Naive thymus-derived CD4-positive, alpha-beta T cell (primary cell): ENCODE measurements at places on chromosomes 7 and 10.
A peak's percentile ranks its signal among the peaks of the same experiment; 100 is the strongest.

- no peak for DNase-seq
These were observed 129.2 kb upstream of the FEZF1 start for GRCh38 chr7:122433765-122434164.

- DNase-seq: no peak
These were observed 118.4 kb upstream of the INSYN2A start for GRCh38 chr10:127314797-127315196.

DNA sequence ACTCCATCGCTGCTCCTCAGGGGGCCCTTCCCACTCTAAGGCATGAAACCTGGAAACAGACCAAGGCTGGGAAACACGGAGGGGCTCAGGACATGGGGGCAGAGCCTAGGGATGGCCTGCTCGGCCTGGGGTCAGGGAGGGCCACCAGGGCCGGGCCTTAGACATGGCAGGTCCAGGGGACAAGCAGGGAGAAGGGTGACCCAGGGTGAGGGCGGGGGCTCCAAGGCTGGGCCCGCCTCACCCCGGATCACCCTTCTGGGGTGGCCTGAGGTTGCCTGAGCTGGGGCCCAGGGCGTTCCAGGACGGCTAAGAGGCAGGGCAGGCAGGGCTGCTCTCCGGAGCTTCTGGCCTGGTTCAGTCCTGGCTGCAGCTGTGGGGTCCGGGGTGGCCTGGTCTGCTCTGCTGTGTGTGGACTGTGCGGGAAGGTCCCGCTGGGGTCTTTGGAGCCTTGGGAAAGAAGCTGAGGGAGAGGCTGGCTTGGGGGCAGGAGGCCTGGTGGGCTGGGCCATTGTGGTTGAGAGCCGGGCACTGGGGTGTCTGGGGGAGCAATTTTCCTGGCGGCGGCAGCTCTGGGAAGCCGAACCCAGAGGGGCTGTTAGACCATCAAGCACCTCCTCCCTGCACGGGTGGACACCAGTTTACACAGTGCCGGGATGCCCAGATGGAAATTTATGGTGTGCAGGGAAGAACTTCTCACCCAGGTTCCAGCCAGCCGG is 52.2 kb downstream of the UNCX start:
- DNase-seq: no peak

GRCh38 chr10:33878238-33878786 is 543.8 kb upstream of the NRP1 start:
- no peak for DNase-seq

DNA sequence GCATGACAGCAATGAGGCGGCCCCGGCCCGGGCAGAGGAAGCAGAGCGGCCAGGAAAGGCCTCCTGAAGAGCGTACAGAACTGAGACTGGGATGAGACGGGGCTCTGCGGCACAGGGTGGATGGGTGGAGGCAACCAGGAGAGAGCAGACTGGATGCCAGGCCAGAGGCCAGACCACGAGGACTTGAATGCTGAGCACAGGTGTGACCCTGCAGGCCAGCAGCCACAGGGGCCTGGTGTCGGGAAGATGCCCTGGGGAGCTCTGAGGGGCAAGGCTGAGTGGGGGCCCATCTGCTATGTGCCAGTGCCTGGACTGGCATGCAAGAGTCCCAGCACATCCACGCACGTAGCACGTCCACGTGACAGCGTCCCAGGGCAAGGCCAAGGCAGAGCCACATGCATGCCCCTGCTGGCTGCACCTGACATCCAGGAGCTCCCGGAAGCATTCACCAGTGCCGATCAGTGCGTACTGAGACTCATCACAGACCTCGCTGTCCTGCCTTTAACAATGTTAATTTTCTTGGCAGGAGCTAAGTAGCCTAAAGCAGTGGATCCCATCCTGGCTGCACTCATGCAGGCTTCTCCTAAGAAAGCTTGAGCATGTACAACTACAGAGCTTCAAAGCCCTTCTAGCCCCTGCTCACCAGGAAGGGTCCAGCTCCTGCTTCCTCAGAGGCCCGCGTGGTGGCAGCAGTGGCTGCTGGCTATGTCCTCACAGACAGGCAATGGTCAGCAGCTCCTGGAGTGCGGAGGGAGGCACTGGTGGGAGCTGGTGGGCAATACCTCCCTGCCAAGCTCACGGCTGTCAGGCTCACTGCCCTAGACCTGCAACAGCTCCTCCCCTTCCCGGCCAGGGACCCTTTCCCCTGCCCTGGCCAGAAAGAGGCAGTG is 18.0 kb downstream of the GRID1 start:
- DNase-seq: no peak

DNA sequence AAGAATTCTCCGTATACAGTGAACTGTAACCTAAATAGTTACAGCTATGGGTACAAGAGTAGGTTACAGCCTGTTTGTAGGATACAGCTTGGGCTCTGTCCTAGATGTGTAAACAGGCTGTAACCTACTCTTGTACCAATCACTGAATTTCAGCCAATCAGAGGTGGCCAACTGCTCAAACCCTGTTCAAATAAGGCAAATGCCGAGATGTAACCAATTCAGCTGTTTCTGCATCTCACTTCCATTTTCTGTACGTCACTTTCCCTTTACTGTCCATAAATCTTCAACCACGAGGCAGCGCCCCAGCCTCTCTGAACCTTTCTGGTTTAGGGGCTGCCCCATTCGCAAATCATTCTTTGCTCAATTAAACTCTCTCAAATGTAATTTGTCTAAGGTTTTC is 8.3 kb upstream of the MMP21 start:
- no peak for DNase-seq

DNA sequence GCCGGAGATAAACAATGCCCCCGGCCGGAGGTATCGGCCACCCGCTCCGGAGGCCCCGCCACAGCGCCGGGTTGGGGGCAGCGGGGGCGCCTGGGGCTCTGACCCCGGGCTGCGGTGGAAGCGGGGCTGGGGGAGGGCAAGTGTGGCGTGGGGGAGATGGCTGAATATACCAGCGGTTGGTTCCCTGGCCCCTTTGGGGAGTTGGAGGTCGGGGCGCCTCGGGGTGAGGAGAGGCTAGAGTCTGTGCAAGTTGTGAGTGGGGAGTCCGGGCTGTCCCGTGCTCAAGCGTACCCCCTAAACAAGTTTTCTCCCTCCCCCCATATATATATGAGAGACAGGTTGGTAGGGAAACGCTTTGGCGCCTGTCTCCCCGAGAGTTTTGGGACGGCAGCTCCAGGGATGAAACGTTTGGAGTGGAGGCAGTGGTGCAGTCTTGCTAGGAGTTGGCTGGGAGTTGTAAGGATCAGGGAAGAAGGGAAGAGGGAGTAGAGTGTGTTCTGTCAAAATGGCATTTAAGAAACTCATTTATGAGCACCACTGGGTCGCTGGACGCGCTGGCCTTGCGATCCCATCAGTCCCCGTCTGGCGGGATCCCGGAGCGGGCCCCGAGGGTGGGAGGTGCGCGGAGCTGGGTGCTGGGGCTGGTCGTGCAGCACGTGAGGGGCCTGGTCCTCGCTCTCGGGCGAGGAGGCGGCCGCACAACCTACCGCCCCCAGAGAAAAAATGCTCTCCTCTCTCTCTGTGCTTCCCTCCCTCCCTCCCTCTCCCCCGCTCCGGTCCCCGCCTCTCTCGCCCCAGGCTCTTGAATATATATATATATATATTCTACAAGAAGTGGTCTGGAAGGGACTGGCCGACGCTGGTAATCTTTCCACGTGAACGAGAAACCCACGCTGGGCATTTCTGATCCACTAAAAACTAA is 1.1 kb downstream of the TET1 start:
- no peak for DNase-seq

DNA sequence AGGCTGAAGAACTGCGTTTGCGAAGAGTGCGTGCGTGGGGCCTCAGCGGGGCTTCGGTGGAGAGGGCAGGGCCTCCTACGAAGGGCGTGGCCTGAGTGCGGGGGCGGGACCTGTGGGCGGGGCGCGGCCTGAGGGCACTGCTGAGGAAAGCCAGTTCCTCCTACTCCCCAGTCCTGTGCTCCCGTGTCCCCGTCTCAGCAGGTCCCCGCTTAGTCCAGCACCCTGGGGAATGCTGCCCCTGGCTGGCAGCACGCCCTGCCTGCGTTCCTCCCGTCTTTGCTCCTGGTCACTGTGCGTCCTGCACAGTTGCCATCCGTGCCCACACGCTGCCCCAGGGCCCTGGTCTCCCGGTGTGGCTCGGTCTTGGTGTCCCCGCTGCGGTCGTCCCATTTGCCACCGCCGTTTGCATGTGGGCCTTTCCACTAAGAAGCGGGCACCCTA is 177.1 kb downstream of the ZNF248 start:
- no peak for DNase-seq

DNA sequence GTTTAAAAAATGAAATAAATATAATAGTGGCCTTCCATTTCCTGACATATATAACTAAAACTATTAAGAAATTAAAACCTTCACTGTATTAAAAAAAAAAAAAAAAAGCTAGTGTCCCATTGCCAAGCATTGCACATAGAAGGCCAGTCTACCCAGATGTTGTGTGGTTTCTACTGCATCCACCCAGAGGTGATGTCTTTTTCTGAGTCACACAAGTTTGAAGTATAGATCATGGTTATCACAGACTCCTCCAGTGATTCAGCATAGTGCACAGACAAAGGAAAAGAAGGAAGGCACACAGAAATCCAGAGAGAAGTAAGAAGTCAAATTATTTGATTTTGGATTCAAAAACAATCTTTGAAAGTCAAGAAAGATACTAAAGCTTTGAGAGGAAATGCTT is 429.0 kb downstream of the ETV1 start:
- DNase-seq: no peak

DNA sequence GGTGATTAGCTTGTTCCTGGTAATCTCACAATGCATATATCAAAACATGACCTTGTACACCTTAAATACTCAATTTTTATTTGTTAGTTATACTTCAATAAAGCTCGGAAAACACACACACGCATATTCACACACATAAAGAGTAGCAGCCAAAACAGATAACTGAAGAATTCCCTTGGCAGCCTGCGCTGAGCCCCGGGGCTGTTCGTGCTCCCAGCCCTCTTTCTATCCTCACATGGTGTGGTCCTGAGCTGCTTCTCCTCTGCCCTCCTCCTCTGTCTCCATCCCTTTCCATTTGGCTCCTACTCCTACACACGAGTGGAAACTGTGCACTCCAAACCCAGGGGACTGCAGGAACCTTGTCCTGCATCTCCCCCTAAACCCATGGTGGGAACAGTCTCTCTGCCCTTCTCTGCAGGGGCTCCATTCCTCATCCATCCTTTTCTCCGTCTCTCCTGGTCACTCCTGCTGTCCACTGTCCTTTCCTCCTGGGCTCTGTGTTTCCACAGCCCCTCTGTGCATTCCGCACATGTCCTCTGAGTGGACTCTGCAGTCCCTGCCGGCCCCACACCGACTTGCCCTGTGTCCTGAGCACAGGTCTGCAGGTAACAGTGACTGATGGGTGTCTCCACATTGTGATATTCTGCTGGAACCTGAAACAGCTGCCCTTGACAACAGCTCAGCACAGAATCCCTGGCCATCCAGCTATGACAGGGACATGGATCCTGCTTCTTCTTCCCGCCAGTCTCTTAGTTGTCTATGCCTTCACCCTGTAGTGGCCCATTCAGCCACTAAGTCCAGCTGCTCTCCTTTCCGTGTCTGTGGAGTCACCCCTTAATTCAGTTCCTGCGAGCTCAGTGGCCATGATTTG is 216.8 kb upstream of the ZNF32 start:
- no peak for DNase-seq

- DNase-seq: no peak
These were observed 27.7 kb downstream of the BCCIP start for GRCh38 chr10:125850766-125851731.

DNA sequence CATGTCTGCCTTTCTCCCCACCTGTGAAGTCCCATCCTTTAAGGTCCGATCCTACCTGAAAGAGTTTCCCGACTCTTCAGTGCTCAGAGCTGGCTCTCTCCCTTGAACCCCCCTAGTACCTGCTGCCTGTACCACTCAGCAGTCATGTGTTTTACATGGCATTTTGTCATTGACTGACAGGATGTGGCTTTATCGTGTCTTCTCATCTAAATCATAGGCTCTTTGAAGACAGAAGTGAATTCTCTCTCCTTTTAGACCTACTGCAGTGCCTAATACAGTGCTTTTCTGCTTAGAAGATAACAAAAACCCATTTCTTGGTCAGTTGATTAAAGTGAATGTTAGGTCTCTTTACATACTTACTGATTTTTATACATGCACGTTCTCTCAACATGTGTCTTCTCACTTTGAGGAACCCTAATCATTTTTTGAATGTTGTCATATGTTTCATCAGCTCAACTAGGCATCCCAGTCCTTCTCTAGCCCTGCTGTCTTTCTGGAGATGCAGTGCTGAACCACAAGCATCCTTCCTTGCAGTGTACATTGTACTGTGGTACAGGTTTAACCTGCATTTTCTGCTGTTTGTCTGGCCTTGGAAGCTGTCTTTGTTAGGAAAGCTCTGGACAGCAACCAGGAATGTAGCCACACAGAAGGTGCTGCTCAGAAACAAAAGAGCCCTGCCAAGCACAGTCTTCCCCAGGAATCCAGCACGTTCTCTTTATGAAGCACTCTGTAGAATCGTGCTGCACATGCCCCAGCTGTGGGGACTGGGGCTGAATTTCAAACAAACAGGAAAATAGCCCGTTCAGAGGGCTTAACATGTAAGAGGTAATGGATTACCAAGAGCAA is 28.1 kb upstream of the LRRC4 start:
- DNase-seq: peak; percentile 71

GRCh38 chr10:106053061-106053460 is 1111.4 kb downstream of the SORCS1 start:
- no peak for DNase-seq

DNA sequence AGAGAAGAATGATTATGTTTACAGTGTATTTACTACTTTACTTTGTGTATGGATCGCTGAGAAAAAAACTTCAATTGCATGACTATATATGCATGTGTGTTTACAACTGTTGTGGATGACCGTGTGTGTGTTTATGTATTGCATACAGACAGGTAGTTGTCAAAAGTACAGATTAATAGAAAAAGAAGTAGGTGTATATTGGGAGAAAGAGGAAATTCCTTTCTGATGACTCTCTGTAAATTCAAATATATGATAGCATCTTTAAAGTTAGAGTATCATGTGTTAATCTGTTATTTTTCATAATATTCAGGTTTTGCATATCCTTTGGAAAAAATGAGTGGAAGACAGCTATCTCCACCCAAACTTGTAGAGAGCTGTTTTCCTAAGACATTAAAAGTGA is 160.4 kb upstream of the AGR3 start:
- no peak for DNase-seq

DNA sequence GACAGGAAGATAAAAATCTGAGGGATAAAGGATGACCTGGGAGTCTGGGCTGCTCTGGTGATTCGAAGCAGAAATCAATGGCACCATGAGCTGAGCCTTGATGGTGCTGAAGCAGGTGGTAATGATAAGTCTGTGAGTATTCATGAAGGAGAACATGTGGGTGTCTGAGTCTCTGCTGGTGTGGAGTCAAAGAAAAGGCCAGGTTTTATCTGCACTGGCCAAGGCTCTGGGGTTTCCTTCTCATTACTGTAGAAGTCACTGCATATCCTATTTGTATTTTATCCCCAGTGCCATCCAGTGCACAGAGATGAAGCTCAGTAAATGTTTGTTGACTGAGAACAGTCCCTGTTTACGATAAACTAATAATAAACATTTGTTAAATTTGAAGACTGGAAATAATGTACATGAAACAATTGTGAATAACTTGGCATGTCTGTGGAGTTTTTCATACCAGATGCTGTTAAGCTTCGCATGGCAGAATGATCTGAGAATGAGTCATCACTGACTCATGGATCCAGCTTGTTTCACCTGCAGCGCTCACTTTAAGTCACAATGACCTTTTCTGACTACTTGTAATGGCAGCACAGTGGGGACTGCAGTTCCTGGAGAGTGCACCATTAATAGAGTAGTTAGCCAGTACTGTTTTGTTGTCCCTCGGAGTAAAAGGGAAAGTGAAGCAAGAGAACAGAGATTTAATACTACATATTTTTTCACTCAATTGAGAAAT is 538.5 kb downstream of the HTR7 start:
- no peak for DNase-seq

- DNase-seq: no peak
These were observed 63.2 kb downstream of the TNRC18 start for GRCh38 chr7:5360451-5360850.
